ENCODE measurements at places on chromosomes 12 and 14.

DNA sequence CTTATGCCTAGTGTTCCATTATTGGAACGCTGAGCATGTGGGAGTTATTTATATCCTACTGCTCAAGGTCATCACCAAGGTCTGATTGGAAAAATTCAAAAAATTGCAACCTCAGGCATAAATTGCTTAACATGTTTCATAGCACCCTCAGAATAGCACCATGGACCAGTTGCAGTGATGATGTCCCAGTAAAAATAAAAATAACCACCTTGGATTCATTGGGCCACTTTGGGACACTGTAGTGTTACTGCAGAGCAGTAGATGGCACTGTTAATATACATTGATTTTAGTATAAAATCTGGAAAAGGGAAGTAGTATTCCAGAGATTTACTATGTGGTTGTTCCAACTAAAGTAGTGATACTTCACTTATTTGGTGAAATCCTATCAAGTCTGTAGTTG, 31.0 kb upstream of the PTCSC3 start:
- DNase-seq, result no peak

DNA sequence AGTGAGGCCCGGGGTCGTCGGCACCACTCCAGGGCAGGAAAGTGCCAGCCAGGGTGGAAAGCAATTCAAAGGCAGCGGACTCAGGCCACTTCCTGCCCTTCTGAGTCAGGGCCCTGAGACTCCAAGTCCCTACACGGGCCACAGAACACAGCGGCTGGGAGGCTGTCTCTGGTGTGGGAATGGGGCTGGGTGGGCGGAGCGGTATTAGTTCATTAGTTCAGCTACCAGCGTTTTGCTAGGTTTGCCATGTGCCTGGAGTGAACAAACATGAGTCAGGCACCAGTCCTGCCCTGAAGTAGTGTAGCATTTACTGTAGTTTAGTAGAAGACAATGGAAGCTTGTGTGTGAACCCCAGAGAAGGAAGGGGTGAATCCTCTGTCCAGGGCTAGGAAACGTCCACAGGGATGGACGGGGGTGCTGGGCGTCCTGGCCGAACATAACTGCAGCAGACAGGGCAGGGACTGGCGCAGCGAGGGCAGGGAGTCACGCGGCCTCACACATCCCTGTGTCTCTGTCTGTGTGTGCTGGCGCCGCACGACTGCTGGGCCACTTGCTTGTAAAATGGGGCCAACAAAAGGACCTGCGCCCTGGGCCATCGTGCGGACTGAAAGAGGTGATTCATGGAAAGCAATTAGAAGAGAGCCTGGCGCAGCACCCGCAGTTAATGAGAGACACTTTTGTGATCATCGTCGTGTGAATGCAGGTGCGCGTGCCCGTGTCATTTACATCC, 186.4 kb upstream of the PRMT8 start:
- no peak for DNase-seq

- no peak for DNase-seq
Observed at GRCh38 chr14:103317976-103318580, 16.0 kb upstream of the EIF5 start.

DNA sequence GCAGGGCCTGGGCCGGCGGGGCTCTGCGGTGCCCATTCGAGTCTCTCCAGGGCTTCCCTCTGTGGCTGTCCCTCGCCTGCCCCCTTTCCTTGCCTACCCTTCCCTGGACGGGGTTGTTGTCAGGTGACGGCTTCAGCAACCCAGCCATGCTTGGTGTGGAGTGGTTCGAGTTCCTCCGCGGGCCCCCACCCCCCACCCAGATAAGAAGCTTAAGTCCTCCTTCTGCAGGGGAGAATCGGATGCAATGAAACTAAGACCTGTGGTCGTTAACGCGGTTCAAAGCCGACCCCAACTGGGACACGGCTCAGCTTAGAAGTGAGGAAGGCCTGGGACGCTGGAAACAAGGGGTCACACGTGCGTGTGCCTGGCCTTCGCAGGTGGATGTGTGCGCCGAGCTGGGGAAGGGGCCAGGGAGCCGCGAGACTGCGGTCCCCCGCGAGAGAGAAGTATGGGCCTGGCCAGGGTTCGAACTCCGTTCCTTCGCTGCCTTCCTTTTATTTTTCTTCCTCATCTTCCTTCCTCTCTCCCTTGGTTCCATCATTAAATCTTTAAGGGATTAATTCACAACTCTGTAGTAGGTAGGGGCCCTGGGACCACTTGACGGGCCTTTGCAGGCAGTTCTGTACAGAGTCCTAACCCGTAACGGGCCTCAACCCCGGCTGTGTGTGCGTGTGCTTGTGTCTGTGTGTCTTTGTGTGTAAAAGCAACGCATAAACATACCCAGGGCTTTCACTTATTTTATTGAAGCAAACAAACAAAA, 3.5 kb downstream of the TTC6 start:
- no peak for DNase-seq

- DNase-seq, result no peak
Observed at GRCh38 chr12:1356285-1356684, 238.1 kb downstream of the FBXL14 start.

- DNase-seq, result no peak
Observed at GRCh38 chr14:61130512-61131260, 149.6 kb downstream of the SLC38A6 start.

- DNase-seq, result no peak
Observed at GRCh38 chr14:72521045-72521444, 372.9 kb downstream of the DPF3 start.

- no peak for DNase-seq
Observed at GRCh38 chr14:71693381-71693780, 238.8 kb upstream of the RGS6 start.

DNA sequence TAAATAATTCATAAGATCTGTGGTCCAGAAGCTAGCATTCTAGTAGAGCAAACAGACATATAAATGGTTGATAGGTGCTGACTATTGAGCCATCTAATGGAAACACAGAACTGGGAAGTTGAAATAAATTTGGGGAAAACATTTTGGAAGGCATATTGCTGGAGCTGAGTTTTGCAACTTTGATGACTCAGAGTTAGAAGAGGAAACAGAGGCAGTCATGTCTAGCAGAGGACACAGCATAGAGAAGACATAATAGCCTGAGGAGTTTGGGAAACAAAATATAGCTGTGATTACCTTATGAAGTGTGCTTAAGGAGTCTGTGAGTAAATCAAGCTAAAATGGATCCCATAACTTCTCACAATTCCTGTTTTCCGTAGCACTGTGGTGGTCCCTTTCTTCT, 86.9 kb upstream of the FLRT2 start:
- DNase-seq, result no peak

- peak; percentile 36 for DNase-seq
Observed at GRCh38 chr12:8698132-8698851, 501 bp downstream of the RIMKLB start.

DNA sequence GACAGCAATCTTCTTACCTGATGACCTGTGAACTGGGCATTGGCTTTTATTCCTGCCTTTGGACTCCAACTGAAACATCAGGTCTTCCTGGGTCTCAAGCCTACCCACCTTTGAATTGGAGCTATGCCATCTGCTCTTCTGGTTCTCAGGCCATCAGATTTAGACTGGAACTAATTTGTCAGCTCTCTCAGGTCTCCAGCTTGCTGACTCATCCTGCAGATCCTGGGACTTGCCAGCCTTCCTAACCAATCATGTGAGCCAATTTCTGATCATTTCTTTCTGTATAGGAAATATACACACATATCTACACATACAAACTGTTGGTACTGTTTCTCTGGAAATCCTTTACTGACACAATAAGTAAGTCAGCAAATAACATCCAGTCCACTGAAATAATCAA, 65.3 kb upstream of the TSPAN8 start:
- DNase-seq, result no peak

DNA sequence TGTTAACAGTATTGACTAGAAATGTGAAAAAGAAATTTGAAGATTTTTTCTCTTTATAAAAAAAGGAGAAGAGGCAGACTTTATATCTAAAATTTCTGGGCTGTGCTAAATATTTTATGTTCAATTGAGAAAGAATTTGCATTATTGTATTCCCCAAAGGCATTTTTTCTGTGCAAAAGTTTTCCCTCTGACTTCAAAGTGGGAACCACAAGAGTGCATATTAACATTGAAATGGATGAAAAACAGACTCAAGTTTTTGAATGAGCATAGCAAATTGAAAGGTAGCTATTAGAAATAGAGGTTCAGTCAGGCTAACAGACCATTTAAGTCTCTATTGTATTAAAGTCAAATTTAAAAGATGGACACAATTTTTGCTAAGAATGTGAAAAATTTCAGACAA, 95.2 kb downstream of the RASSF9 start:
- no peak for DNase-seq

DNA sequence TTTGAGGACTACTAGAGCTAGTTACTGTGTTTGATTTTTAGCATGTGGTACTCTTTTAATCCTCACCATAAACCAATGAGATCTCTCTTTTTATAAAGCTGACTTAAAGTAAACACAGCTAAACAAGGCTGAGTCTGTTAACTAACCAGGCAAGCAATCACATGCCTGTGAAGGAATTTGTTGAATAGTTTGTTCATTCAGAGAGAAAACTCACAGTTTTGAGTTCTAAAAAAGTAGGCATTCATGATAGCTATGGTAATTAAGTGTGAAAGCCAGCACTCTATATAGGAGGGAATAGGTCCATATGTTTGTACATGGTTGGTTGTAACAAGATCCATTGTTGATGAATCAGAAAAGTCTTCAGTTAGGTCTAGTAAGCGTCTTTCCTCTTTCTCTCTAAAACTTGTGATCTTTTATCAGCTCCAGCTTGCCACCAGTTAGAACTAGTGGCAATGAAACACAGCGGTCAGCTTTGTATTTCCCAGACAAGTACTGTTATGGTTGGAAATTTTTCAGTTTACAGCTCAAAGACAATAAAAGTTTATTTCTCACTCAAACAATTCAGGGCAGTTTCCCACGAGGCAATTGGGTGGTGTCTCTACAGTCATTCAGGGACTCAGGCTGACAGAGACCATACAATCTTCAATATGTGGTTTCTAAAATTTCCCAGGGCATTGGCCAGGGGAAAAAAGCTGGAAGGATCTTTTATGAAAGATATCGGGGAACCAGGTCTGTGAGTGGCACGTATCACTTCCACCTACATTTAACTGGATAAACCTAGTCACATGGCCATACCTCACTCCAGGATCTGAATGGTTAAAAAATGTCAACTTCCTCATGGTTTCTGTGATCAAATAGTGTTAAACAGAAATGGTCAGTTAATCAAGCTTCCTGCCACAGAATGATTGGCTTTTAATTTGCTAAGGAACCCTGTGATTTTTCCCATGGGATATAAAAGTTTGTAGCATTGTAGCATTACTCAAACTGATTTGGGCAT, 203.1 kb downstream of the KIF21A start:
- no peak for DNase-seq
